ENCODE measurements at places on chromosomes 3 and 15.

DNA sequence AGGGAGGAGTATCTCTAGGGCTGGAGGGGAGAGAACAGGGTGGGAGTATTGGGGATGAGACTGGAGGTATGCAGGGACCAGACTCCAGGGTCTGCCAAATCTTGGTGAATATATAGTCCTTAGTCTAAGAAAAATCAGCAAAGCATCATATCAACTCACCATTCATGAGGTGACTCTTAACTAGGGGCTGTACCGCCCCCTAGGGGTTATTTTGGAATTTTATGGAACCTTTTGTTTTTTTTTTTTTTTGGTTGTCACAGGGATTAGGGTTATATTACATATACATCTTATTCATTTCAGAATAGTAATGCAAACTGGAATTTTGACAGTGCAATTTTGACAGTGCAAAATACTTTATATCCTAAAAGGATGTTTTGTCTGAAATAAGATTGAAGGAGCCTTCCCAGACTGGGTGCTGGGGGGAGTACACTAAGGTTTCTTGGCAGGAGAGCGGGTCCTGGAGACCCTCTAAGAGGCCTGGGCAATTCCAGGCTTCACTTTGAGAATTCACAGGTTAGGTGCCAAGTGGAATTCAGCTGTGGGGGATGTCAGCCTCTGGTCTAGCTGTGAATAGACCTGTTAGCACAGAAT lies 7.5 kb downstream of the CMTM7 start:
- DNase-seq = peak; percentile 34

- peak; percentile 31 for DNase-seq
Observed at GRCh38 chr15:42037656-42038055, 16.8 kb upstream of the PLA2G4E start.

DNA sequence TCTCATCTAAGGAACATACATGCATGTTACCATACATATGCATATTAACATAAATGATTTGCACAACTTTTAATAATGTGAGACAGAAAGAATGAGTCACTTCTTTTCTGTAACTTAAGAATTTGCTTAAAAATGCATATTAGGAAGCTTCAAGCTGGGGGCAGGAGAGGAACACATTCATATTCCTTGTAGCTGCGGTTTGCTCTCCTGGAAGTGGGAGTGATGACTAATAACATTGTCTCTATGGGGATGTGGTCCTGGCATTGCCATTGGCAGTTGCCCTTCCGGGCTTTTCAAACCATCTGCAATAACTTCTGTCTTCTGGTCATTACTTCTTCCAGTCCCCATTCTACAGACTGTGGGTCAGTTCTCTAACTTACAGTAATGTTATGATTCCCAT lies 15.6 kb downstream of the CHST2 start:
- peak; percentile 85 for DNase-seq

GRCh38 chr15:75107516-75107907 lies 84.1 kb downstream of the PPCDC start:
- no peak for DNase-seq

GRCh38 chr3:124557-125179 lies 71.9 kb upstream of the CHL1 start:
- no peak for DNase-seq
